Left renal cortex interstitium (tissue), 4 donors: ENCODE measurements at places on chromosomes 11 and 22.

GRCh38 chr11:8777907-8778767, 95.5 kb downstream of the RPL27A start:
- DNase-seq = no peak

DNA sequence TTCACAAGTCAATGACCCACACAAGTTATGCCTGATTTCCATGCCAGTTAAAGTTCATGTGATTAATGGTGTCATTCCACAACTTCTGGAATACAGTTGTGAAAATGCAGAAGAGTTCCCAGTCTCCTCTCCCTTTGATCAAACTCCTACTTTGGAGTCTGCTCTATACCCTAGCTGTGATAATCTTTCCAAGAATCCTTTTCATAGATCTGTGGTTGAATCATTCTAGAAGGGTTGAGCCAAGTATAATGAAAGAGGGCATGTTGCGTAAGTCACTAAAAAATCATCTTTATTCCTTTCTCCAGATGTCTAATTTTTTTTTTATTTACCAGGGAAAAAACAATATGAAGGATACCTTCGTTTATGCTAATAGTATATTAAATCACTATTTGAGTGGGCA, 89.7 kb upstream of the CARD18 start:
- DNase-seq = no peak

- DNase-seq = no peak
Measured at GRCh38 chr11:34655335-34656008, 34.6 kb downstream of the EHF start.

- DNase-seq = no peak
Measured at GRCh38 chr11:94583213-94583865, 16.2 kb downstream of the PIWIL4 start.

- no peak for DNase-seq
Measured at GRCh38 chr11:30364139-30364836, 41.4 kb downstream of the ARL14EP start.

GRCh38 chr11:132683602-132684001, 848.7 kb downstream of the OPCML start:
- no peak for DNase-seq

DNA sequence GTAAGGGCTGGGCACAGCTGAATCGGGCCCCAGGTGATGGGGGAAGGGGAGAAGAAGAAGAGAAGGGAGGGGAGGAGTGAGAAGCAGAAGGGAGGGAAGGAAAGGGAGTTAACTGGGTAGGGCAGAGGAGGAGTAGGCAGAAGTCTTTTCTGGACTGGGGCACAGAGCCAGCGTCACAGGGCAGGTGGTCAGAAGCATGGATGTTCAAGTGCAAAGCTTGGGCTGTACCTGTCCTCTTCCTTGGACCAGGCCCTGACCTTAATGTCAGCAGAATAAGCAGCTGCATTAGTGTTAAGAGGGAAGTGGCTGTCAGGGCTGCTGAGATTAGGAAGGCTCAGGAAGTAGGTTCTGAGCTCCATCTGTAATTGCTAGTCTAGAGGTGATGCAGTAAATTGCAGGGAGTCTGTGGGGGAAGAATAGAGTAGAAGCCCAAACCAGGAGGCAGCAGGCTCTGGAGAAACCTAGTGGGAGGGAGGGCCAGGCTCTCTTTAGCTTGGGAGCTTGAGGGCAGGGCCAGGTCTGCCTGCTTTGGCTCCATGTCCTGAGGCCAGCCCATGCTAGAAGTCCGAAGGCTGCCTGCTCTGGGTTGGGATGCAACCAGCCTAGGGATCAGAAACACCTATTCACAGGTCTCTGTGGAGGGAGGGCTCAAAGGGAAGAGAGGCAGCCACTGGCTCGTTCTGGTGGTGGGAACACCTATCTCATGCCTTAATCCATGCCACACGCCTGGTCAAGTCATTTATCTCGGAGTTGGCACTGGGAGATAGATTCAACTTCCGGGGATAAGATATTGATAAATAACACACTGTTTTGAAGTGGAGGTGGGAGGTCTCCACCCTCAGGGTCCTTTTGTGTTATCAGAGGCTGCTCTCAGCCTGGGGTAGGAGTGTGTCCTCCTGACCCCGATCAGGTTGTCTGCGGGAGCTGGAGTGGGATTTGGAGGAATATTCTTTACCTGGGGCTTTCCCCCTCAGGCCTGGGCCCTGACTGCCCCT, 1.7 kb upstream of the UCP3 start:
- DNase-seq = no peak

DNA sequence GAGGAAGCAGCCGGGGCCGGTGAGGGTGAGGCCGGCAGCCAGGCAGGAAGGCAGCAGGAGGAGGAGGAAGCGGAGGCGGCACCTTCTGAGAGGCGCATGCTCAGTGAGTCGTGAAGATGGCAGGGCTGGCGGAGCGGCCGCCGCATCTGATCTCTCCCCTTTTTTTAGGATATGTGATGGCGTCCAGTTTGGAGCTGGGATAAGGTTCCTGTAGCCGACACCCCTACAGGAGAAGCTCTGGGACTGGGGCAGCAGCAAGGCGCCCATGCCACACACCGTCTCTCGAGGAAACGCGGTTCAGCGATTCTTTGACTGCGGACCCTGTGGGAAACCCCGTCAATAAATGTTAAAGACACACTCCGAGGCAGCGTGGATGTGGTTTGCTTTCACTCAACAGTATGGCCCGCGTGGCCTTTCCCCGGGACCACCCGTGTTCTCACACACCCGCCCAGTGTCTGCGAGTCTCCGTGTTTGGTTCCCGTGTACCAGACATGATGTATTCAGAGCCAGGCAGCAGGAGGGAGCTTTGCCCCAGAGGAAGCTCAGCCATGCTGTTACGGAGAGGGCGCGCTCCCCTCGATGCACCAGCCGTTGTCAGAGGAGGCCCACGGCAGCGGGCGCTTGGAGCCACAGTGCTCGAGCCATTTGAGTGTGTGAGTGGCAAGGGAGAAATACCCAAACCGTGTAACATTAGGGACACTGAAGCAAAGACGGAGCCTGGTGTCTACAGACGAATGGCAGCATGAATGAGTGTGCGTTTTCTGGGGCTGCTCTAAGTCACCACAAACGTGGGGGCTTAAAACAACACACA, 27.7 kb upstream of the PARVB start:
- DNase-seq = no peak

GRCh38 chr11:28860893-28861292, 752.7 kb downstream of the METTL15 start:
- no peak for DNase-seq

DNA sequence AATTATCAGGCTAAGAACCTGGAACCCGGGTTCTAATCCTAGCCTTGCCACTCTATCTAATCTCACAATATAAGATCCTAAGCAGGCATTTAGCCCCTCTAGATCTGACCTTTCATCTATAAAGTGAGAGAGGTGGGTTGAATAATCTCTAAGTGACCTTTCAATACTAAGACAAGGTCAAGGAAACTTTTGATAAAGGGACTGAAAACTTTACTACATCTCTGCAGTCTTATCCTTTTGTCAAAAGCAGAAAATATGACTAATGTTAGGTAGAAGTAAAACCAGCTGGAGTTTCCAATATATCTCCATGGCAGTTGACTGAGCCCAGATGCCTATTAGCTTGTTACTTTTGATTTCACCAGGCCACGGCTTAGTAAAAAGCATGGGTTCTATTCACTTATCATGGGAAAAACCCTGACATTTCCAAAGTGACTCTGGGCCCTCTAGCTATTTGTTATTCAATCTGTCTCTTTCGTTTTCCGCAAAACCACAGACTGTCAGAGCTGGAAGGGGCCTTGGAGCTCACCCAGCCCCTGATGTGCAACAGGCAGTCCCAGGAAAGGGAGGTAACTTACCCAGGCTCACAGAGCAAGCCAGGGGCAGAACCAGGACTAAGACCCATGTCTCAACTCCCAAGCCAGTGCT, 75.8 kb downstream of the RAB30 start:
- no peak for DNase-seq

DNA sequence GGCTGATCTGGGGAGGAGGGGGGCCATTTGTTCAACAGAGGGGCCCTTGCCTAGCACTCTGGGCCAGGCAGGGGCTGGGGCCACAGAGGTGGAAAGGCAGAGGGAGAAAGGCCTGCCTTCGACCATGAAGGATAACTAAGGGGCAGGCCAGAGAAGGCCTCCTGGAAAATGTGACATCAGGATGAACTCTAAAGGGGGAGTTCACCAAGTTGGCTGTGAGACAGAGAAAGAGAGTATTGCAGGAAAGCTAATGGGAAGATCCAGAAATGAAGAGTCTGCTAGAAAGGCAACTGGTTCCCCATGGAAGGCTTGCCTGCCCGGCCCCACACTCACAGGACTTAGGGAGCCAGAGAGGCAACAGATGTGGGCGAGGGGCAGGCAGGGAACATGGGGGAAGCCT, 16.3 kb downstream of the CSNK1E start:
- DNase-seq = no peak

- no peak for DNase-seq
Measured at GRCh38 chr22:39893526-39893925, at the start of gene ENTHD1. Gene ENTHD1 (minus strand): TSS chr22:39893760. CDS start chr22:39887748, 6,012 bp downstream.

DNA sequence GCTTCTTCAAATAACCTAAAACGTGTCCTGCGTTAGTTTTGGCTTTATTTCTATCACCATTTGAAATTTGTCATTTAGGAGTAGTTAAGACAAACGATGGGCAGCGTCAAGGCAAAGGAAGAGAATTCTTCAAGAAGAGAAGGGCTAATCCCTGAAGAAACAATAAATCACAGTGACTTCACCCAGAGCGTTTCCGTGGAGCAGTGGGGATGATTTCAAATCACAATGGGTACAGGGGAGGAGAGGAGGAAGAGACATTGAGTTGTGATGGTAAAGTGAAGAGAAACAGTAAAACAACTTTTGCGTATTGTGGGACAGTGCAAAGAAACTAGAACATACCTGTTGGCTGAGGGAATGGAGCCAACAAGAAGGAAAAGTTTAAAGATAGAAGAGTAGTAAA, 9.7 kb downstream of the PDGFD start:
- DNase-seq = no peak

DNA sequence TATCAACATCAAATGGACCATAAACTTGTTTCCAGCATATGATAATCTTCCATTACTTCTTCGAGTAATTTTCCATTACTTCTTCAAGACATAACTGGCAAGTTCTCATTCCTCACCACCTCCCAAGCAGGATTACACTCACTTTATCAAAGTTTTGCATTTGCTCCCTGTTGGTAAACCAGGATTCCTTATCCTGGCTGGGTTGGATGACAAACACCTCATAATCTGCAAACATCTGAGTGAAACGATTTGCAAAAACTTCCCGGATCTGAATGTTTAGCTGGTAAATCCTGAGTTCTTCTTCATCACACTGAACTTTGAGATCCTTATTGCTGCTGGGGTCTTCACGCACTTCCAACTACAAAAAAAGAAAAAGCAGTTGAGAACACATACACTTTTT, 86.4 kb downstream of the DENND5A start:
- no peak for DNase-seq

DNA sequence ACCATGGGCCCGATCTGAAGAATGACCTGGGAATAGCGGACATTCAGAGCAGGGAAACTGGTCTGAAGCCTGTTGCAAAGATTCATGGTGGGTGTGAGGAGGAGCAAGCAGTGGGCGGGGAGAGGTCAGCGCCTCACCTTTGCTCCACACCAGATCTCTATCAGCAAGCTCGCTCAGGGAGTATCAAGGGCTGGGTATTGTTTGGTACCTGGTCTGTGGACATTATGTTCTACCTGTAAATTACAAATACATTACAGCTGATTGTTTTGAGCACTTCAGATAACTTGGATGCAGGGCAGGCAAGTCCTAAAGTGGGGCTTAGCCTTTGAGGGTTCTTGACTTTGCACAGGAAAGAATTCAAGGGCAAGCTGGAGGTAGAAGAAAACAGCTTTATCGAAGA, 10.8 kb upstream of the SEC14L4 start:
- DNase-seq = no peak

DNA sequence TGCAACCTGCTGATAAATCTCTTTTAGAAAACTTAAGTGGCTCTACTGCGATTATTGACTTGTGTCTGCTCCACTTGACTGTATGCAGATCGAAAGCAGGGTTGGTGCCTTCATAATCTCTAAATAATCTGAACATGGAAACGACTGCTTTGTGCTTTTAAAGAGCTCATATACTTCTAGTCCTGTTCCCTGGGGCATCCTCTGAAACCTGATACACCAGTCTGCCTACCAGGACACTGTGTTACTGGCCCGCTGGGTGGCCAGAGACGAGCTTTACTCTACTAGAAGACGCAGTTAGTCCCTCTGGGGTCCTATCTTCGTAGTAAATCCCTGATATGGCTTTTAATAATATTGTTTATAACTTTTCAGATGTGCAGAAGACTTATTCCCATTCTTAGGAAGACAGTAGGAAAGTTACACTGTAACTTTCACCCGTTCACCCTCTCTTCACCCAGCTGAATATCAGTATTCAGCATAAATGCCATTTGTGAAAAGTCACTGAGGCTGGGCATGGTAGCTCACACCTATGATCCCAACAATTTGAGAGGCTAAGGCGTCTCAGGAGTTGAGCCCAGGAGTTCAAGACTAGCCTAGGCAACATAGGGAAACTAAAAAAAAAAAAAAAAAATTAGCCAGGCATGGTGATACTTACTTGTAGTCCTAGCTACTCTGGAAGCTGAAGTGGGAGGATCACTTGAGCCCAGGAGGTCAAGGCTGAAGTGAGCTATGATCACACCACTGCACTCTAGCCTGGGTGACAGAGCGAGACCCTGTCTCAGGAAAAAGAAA, 9.0 kb upstream of the HTR3B start:
- no peak for DNase-seq

GRCh38 chr11:12330485-12331231, 46.7 kb upstream of the PARVA start:
- DNase-seq = no peak

DNA sequence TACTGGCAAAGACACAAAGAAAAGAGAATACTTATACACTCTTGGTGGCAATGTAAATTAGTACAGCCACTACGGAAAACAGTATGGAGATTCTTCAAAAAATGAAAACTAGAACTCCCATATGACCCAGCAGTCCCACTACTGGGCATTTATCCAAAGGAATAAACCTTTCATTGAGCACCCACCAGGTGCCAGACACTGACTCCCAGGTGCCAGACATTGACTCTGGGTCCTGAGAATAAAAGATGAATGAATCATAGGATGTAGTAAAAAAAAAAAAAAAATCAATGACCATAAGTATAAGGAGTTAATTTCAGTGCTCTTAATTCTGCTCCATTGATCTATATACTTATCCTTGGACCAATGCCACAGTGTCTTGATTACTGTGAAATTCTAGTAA, 28.2 kb downstream of the HEPHL1 start:
- DNase-seq = no peak

DNA sequence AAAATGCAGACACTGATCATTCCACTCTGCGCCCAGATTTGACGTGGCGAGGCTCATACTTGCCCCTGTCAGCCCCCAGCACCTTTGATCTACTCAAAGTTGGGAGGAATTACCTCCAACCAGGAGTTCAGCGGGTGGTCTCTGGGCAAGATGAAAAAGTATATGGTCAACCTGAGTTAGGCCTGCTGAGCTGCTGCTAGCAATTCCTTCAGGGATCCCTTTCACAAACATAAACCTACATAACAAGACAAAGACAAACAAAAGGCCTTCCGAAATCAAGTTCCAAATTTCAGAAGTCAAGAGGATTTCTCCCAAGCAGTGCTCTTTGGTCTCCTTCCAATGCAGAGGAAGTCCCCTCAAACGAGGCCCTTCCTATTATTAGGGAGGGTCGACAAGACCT, 20.8 kb downstream of the CLDN5 start:
- DNase-seq = no peak

GRCh38 chr22:31752096-31752847, 1.5 kb upstream of the DEPDC5 start:
- no peak for DNase-seq
